HS-27A (cell line): ENCODE measurements at places on chromosomes 7 and 10.

DNA sequence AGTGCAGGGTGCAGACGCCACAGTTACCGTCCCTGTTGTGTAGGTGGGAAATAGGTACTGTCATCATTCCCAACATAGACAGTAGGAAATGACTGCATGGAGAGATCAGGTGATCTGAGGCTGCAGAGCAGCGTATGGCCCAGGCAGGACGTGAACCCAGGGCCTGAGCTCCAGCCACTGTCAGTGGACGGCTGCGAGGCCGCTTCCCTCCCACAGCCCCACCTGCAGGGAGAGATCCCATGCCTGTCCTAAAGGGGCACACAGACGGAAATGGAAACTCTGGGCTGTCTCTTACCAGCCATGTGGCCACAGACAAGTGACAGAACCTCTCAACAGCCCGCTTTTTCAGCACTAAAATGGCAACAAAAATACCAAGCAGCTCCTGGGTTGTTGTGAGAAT is 44.5 kb upstream of the MNX1 start:
- DNase-seq: no peak

DNA sequence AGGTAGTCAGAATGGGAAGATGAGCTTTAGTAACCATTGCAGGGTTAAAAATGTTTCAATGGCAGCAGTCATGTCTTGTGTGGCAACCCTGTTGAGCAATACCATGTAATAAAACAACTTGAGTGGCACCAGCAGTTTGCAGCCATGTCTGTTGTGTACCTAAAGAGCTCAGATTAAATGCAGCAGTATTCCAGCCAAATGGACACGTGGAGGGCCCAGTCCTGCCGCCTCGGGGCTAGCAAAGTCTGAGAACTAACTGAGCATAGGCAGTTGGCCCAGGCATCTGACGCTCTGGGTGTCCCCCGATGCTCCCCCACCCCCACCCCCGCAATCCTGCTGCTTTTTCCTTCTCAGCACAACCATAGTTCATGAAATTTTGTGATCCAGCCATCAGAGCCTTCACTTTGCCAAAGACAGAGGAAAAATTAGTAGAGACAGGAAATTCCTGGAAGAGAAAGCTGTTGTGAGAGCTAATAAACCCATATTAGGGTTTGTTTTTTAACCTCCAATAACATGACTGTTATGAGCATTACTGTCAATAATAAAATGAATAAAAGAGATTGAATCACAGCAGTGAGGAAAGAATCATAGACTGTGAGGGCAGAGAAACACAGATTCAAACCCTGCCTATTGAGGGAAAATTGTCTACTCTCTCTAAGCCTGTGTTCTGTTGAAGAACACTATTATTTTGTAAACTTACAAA is 220.6 kb upstream of the RHOBTB1 start:
- DNase-seq: no peak

GRCh38 chr7:157388301-157388700 is 51.5 kb downstream of the DNAJB6 start:
- no peak for DNase-seq

- DNase-seq: no peak
Measured at GRCh38 chr10:133013463-133013862, 71.1 kb upstream of the CFAP46 start.

- DNase-seq: no peak
Measured at GRCh38 chr7:4237296-4238235, 444.5 kb upstream of the FOXK1 start.

DNA sequence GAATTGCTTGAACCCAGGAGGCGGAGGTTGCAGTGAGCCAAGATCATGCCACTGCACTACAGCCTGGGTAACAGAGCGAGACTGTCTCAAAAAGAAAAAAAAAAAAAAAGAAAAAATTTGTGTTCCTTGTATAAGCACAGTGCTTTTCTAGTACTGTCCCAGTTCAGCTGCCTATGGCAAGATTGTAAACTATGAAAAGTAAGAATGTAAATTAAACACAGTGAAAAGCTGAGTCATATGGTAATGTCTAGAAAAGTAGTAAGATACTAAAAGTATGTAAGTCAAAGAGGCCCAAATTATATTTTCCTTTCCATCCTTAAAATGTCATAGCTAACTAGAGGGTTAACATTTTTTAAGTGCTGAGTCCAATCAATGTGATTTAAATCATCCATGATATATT is 42.8 kb downstream of the RBM20 start:
- no peak for DNase-seq

DNA sequence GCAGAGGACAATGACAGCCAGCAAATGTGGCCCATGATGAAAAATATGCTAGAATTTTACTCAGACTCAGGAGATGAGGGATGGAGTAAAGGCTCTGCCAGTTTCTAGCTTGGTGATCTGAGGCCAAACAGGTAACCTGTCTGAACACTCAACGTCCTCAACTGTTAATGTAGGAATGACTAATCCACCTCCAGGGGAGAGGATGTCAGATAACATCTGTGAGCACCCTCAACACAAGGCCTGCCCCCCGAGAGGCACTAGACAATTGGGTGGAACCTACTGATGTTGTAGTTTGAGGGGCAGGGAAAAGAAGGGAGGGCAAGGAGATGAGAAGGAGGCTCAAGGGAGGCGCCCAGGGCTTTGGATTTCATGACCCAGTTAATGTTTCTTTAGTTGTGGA is 445.1 kb downstream of the PLXNA4 start:
- DNase-seq: no peak

DNA sequence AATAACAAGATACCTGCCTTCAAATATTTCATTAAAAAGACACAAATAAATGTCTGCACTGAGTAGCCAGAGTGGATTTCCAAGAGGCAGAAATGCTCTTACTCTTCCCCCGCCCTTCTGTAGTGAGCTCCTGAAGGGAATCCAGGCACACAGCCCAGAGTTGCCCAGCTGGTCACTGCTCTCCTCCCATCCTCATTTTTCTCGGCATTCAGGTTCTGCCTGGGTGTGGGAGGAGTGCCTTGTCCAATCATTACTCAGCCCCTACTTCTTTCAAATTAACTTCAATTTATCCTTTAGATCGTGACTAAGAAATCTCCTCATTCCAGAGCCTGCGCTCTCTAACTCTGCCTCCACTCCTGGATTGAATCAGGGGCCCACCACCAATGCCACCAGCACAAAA is 12.2 kb downstream of the CCDC6 start:
- DNase-seq: no peak

DNA sequence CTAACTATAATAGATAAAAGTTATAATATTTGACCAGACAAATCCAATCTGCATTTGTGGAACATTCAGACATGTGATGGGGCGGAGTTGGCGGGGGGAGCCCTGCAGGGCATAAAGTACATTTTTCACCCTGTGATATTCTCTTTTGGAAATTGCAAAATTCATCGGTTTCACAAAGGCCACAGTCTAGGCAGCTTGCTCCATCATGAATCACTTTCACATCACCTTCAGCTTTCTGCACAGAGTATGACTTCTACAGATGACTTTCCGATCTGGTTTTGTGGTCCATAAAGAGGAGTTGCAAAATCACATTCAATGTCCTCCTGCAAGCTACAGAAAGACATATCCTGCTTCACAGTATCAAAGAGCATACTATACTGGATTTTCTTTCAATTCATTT is 51.4 kb upstream of the APBB1IP start:
- no peak for DNase-seq

GRCh38 chr10:46104071-46104585 is 58.1 kb upstream of the MSMB start:
- no peak for DNase-seq

- DNase-seq: no peak
Measured at GRCh38 chr10:74103560-74104258, 46.9 kb downstream of the AP3M1 start.

GRCh38 chr10:101529725-101530553 is 58.1 kb downstream of the POLL start:
- no peak for DNase-seq

- no peak for DNase-seq
Measured at GRCh38 chr10:76091926-76092325, 660.5 kb downstream of the LRMDA start.

- DNase-seq: no peak
Measured at GRCh38 chr10:9228771-9229170, 1174.3 kb downstream of the GATA3 start.

DNA sequence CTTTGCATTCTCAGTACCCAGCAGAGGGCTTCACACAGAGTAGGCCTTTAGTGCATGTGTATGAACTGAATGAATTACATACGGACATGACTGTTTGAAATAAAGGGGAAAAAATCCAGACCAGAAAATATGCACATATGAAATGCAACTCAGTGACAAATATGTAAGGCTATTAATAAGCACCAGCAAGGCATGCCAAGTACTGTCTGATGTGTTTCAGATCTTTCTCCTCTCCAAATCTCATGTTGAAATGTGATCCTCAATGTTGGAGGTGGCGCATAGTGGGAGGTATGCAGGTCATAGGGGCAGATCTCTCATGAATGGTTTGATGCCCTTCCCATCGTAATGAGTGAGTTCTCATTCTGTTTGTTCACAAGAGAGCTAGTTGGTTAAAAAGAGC is 87.3 kb upstream of the TOMM7 start:
- no peak for DNase-seq

- no peak for DNase-seq
Measured at GRCh38 chr7:150325110-150325611, 1.8 kb upstream of the ACTR3C start.

- peak; percentile 11 for DNase-seq
Measured at GRCh38 chr10:33509231-33509831, 174.9 kb upstream of the NRP1 start.

- DNase-seq: no peak
Measured at GRCh38 chr10:71131096-71131495, 81.3 kb upstream of the UNC5B start.

- DNase-seq: no peak
Measured at GRCh38 chr7:149455175-149455950, 5.5 kb downstream of the ZNF777 start.
